ENCODE measurements at places on chromosomes 2 and 18. TPM values are rescaled to one million over a fixed set of nuclear protein-coding genes. Genes with fewer than 3 reads are reported as not detected.

Gene UNC80
- total RNA-seq: 14.5 TPM

Gene SOX11
- 0.03 TPM for total RNA-seq

Gene SERPINB11
- not detected for total RNA-seq

Gene PAX8
- total RNA-seq: 3.5 TPM
